ENCODE measurements at places on chromosomes 16 and 17. TPM values are rescaled to one million over a fixed set of nuclear protein-coding genes. Genes with fewer than 3 reads are reported as not detected.

Gene CHMP6
- total RNA-seq, result 37.2 TPM

Gene KRTAP9-8
- total RNA-seq, result not detected

Gene MYH11
- total RNA-seq, result 579 TPM

Gene AOC2
- total RNA-seq, result 0.47 TPM

Gene CYGB
- 9.0 TPM for total RNA-seq

Gene ZNF750
- total RNA-seq, result not detected

Gene CES1
- total RNA-seq, result 33.4 TPM

DNA sequence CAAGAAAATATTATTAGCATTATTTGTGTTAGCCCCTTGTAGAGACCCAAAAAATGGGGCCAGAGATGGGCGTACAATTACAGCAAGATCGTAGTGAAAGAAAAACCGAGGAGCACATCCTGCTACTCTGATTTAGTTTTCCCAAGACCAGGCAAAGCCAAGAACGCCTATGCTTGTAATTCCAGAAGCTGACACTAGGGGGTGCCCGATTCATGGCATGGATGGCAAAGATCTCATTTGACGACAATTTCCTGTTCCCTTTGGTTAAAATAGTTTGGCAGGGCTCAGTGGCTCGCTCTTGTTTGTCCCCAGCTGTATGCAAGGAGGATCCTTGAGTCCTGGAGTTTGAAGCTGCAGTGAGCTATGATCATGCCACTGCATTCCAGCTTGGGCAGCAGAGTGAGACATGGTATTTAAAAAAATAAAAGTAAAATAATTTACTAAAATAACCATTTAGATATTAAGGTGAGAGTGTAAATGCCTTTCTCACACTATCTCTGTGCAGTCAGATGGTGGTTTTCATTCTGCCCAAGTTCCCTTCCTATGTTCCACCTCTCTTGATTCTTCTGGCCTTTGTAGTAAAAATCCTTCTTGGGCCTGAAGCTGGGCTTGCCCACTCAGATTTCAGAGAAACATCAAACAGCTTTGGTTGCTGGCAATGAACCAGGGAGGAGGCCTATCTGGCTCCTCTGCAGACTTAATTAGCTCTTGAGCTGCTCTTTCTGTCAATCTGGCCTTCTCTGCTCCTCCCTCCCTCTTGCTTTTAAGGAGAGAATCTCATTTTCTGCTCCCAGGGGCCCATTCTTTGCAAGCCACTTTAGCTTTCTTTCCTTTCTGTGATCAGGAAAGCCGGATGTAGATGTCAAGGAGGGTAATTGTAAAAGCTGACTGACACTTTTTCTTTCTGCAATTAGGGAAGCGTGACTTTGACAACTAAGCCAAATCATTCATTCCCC is 31.2 kb downstream of the TMEM238L start:
- DNase-seq, result peak; percentile 77

GRCh38 chr17:27349540-27350021 is 55.7 kb downstream of the WSB1 start:
- DNase-seq, result no peak

- no peak for DNase-seq
These were observed 721 bp upstream of the WWOX start for GRCh38 chr16:78098595-78099270.

- no peak for DNase-seq
These were observed 68.3 kb upstream of the BCAR1 start for GRCh38 chr16:75319513-75320411.

DNA sequence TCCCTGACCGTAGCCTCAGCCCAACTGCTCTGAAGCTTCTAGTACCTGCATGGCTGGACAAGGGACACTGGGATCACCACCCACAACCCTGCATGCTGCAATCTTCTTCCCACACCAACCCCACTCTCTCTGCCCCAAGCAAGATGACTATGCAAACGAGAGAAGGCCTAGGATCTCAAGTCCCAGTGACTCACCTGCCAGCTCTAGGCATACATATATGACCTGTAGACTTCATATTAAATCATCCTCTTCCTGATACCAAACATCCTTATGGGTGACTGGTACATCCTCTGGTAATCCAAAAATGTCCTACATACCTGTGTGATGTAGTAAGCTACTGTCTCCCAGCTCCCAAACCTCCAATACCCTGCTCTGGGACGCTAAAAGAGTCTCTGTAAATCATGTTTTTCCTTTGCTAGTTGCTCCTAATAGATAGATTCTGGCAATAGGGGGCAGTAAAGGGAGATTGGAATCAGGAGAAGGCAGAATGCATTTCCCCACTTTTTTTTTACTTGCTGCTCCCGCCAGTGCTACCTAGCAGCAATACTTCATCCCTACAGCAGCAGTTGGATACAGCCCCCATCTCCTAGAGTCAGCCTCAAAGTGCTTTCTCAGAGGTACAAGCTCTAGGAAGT is 43.4 kb upstream of the SOX9 start:
- no peak for DNase-seq

DNA sequence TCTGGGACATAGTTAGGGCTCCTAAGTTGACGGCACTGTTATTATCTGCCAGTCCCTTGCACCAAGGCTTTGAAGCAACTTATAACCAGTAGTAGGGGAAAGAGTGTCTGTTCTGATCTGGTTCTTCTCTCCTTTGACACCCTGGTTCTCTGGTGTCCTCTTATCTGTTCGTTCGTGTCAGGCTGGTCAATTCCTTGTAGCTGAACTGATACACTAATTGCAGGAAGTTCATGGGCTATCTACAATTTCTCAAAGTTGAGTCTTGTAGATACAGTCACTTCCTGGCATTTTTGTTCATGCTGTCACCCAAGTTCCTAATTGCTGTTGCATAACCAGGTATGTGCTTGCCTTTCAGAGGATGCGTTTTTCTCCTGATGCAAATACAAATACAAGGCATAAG is 17.3 kb upstream of the MYO1D start:
- DNase-seq, result no peak

DNA sequence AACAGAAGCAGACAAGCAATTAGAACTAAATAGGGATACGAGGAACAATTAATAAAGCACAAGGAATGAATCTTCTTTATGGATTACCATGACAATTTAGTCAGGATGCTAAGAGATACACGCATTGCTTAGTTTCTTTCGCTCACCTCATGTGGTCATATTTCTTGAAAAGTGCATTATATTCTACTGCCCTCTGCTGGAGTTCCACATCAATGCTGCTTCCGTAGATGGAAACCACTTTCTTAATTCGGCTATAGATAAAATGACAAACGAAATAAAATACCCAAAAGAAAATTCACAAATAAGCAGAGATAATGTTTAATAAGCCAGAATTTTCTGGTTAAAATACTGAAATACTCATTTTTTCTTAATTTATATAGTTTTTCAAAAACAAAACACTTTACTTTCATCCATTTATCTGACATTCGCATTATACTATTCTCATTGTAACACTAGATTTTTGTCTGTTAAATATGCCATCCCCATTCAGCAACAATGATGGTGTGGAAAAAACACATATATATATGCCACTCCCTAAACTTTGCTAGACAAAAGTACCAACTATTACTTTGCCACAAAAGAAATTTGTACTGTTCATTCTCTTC is 22.0 kb upstream of the PHLPP2 start:
- no peak for DNase-seq

- no peak for DNase-seq
These were observed 20.3 kb downstream of the COPRS start for GRCh38 chr17:31838636-31839225.

DNA sequence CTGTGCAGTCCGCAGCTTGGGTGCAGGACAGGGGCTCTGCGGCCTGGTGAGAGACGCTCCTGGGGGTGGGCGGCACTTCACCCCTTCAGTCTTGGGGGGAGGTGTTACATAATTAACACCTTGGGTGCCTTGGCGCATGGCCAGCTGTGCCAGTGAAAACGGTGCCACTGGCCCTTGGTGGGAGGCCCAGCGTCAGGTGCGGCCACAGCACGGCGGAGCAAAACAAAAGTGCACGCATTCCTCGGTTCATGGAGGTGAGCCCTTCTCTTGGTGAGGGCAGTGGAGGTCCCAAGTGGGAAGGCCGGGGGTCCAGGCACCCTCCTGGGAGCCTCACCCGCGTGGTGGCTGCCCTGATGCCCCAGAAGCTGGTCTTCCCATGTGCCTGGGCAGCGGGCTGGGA is 89.8 kb downstream of the ENGASE start:
- DNase-seq, result no peak

GRCh38 chr17:39715375-39716072 is 14.8 kb downstream of the MIEN1 start:
- no peak for DNase-seq

GRCh38 chr16:66054095-66054494 is 312.4 kb upstream of the CDH5 start:
- DNase-seq, result no peak

GRCh38 chr16:22008215-22009059 is 526 bp downstream of the MOSMO start:
- DNase-seq, result peak; percentile 41

DNA sequence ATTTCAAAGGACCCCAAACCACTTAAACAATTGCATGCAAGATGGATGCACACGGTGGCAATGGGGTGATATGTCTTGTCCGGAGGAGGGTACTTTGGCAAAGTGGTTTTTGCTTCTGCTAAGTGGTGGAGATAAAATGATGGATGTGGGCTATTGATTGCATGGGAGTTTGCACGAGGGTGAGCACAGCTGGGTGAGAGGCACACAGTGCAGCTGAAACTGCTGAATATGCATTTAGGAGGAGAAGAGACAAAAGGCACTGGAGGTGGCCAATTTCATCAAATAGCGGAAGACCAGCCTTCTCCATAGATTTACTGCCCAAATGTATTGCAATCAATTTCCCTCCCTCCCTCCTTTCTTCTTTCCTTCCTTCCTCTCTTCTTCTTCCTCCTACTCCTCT is 414.4 kb upstream of the EEF2KMT start:
- DNase-seq, result no peak

- no peak for DNase-seq
These were observed 15.6 kb upstream of the CLEC10A start for GRCh38 chr17:7095625-7096024.

DNA sequence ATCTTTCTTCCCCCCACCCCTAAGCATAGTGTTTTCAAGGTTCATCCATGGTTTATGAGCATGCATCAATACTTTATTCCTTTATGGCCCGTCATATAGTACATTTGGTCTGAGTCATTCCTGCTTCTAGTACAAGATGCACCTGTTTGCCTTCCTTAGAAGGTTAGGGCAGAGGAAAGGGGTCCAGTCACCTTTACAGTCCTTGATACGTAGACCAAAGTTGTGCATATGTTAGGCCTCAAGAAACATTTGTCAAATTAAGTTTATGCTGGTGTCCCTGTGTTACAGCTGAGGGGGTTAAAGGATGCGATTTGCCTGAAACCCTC is 1.4 kb downstream of the CYB5D2 start:
- no peak for DNase-seq

- DNase-seq, result peak; percentile 73
These were observed 17.8 kb upstream of the NAGLU start for GRCh38 chr17:42518046-42518754.

GRCh38 chr17:27840688-27841087 is 40.4 kb upstream of the NOS2 start:
- DNase-seq, result no peak
